ENCODE measurements at places on chromosomes 6 and 20. TPM values are rescaled to one million over a fixed set of nuclear protein-coding genes. Genes with fewer than 3 reads are reported as not detected.

Gene ABRACL
- 39.2 TPM for total RNA-seq

Gene GGTLC1
- not detected for total RNA-seq

Gene GFRA4
- not detected for total RNA-seq

Gene SOX12
- 0.90 TPM for total RNA-seq

Gene LPA
- total RNA-seq = 0.26 TPM

Gene FAM184A
- 0.26 TPM for total RNA-seq

Gene HLA-DQA1
- total RNA-seq = not detected

DNA sequence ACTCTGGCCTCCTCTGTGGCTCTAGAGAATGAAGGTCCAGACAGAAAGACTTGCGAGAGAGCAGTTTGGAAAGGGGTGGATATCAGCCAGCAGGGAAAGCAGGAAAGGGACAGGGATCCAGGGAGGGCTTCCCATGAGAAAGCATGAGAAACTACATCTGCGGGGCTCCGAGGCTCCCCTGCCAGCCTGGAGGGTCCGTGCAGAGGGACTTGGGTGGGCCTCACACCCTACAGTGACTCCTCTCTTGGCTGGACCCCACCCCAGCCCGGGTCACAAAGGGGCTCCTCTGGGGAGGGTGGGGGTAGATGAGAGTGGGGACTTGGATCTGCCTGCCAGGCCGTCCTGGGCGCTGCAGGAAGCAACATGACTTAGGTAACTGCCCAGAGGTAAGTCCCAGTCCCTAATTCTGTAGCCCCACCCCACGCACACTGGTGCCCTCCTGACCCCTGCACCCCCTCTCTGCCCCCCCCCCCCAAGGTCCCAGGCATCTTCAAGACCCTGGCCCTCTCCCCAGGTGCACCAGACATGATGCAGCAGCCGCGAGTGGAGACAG lies at the start of gene TMEM239:
TMEM239 (plus strand) TSS at position 335 of the 553 bp plus-strand sequence; CDS start at position 526, 191 bp downstream.
- DNase-seq = no peak

- DNase-seq = peak; percentile 64
These were observed 23.7 kb downstream of the PEX7 start for GRCh38 chr6:136846046-136846445.

DNA sequence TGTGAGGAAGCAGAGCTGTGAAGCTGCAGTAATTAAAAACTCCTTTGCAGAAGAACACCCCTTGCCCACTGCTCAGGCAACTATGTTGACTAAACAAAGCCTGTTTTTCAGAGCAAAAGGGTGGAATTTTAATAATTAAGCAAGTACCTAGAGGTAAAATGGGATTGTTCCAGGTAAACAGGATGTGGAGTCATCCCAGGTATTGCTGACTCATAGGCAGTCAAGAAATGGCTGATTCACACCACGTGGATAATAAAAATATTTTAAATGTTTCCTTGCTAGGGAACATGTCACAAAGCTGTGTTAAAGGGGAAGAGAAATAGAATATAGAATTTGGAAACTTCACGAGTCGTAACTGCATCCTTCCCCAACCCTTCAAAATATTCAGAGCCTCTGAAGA lies 491.8 kb downstream of the BTBD3 start:
- peak; percentile 85 for DNase-seq

GRCh38 chr6:11241793-11242201 lies 9.3 kb upstream of the NEDD9 start:
- DNase-seq = no peak

DNA sequence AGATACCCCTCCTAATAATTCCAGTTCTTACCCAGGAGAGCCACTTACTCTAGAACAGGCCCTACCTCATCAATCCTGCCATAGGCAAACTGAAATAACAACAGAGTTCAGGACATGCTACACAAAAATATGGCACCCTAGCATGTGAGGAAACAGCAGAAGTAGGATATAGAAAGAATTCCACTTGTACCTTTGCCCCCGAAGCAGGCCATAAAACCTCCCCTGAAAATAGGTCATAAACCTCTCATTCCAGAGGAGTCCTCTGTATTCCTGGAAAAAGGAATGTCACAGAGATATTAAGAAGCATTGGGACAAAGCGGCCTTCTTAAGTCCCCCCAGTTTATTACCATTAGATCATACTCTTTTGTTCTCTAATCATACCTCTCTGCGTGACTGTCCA lies 504.3 kb upstream of the MARCKS start:
- no peak for DNase-seq

DNA sequence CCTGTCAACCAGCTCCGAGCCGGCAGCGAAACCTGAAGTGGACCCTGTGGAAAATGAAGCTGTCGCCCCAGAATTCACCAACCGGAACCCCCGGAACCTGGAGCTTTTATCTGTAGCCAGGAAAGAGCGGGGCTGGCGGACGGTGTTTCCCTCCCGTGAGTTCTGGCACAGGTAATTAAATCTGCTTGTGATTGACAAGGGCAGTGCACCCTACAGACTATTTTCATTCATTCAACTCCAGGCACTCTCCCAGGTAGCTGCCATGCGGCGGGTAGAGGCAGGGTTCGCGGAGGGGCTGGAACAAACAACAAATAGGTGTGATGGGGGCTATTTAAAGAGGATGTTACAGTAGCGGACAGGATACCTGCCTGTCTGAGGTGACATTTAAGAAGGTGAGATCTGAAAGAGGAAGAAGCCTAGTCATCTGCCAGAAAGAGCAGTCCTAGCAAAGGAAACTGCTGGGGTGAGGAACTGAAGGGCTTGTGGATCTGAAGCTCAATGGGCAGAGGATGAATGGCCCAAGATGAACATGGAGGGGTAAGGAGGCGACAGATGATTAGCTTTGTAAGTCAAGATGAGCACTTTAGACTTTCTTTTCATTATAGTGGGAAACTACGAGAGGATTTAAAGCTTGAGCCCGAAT lies 810 bp downstream of the MRPL18 start:
- DNase-seq = peak; percentile 20

- no peak for DNase-seq
These were observed 444.5 kb upstream of the IMPG1 start for GRCh38 chr6:76516924-76517323.

DNA sequence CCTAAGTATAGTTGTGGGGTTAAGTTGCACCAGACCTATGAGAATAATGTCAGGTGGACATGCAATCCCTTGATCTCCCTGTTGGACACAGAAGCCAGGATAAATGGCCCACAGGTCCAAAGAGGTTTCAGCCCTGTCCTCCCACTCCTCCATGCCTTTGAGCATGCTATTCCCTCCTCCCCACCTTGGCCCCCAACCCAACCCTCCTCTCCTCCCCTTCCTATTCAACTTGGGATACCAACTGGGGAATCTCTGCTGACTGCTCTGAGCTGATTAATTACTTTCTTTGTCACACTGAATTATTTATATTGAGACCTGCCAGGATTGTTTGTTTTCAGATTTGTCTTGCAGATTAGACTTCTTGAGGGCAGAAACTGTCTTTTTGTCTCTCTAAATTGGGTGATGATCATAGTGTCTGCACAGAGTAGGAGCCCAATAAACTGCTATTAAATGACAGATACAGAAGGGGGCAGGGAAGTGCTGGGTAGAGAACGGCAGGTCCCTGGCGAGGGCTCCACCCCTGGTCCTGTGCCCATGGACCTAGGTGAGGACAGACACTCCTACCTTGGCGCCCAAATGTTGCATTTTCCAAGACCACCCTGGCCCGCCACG lies 120.9 kb downstream of the UNC5CL start:
- DNase-seq = no peak

GRCh38 chr6:44561832-44562665 lies 174.5 kb downstream of the CDC5L start:
- DNase-seq = no peak

- DNase-seq = peak; percentile 97
These were observed 10.9 kb upstream of the LPIN3 start for GRCh38 chr20:41329435-41330342.

GRCh38 chr6:152129691-152130151 lies 322.2 kb downstream of the ESR1 start:
- DNase-seq = no peak

- no peak for DNase-seq
These were observed 615.7 kb upstream of the CITED2 start for GRCh38 chr6:139990026-139990686.

DNA sequence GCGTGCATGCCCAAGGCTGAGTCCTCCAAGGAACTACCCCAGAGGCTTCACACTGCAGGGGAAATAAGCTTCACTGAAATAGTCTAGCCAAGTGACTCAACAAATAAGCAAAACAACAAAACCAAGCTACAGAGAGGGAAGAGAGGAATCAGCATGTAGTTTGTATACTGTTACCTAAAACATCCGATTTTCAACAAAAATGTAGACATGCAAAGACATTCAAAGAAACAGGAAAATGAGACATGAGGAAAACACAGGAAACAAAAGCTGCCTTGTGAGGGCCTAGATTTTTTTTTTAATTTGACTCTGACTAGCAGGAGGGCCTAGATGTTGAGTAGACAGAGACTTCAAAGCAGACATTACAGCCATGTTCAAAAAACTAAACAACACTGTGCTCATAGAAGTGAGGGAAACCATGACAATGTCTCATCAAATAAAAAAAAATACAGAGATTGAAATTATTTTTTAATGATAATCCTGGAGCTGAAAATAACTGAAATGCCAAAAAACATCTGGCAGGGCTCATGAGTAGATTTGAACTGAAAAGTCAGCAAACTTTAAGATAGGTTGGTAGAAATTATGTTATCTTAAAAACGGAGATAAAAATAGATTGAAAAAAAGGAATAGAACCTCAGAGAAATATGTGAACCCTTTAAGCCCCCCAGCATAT lies 16.4 kb upstream of the KIF25 start:
- no peak for DNase-seq

GRCh38 chr6:30260036-30260504 lies 46.9 kb upstream of the TRIM26 start:
- DNase-seq = no peak

GRCh38 chr6:128216917-128217316 lies 303.5 kb downstream of the PTPRK start:
- peak; percentile 29 for DNase-seq
